ENCODE measurements at places on chromosomes 6 and 20.

DNA sequence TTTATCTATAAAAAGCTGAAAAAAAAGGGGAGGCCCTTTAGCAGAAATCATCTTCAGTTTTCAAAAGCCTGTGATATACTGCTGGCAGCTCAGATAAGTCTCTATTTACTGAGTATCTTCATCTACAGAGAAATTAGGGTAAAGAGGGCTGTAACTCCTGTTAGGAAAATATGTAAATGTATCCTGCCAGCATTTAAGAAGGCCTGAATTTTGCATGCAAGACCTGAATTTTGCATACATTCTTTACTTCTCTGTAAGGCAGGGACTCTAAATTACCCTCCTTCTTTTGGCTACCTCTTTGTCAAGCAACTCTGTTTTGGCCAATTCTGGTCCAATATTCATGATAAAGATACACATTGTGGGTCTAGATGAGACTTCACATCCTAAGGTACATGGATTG, 150.6 kb upstream of the SPACA1 start:
- no peak for DNase-seq

DNA sequence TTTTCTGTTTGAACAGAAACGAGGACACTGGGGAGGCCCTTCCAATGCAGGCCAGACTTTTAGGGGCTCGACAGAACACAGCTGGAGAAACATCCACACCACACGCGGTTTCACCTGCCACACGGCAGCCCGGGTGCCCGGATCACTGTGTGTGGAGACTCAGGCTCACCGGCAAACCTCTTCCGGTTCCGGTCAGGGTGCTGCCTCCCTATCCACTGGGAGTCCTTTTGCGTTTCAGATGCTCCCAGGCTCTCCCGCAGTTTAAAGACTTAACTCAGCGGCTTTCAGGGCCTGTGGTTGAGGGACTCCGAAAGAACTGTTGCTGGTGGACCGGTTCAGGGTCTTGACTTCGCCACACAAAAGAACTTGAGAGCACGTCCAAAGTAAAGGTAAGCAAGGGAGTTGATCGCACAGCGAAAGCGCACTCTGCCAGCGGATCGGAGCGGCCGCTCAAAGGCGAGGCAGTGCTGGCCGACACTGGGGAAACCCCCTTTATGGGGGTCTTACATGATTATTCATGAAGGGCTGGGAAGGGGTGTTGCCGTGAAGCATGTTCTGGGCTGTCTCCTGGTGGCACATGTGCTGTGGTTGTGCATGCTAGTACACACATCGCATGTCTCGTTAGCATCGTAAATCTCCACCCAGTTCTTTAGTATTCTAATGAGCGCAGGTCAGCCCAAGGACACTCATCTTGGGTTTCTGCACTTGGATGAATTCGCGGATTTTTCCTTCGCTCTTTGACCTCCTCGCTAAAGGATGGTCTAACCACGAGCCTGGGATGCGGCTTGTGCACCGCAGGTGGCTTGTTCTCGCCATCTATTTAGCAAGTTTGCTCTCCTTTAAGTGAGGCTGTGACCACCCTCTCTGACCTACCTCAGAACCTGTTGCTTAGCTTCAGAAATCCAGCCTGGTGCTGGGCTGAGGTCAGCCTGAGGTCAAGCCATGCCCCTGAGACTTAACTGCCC, 180.3 kb downstream of the CDH26 start:
- peak; percentile 7 for DNase-seq

GRCh38 chr6:42301986-42302385, 84.3 kb upstream of the MRPS10 start:
- DNase-seq = no peak

DNA sequence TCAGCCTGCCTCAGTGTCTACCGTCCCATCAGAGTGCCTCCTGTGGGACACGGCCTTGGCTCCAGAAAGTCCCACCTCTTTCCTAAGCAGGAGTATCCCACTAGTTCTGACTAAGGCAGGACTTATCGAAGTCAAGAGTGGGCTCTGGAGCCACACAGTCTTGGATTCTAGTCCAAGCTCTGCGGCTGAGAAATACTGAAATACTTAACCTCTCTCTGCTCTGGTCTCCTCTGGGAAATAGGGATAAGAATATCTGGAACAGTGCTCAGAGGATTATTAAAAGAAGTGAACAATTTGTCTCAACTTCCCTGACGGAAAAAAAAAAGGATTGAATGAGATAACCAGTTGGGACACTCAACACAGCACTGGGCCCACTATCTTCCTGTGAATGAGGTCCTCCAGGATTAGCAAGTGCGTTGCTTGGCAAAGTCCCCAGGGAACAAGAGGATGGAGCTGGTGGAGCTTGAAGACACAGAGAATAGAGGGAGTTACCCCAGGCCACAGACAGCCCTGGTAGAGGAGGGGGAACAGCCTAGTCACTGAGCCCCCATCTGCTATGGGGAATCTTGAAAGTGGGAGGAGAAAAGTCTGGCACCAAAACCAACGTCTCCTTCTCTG, 34.6 kb upstream of the FOXP4 start:
- no peak for DNase-seq

DNA sequence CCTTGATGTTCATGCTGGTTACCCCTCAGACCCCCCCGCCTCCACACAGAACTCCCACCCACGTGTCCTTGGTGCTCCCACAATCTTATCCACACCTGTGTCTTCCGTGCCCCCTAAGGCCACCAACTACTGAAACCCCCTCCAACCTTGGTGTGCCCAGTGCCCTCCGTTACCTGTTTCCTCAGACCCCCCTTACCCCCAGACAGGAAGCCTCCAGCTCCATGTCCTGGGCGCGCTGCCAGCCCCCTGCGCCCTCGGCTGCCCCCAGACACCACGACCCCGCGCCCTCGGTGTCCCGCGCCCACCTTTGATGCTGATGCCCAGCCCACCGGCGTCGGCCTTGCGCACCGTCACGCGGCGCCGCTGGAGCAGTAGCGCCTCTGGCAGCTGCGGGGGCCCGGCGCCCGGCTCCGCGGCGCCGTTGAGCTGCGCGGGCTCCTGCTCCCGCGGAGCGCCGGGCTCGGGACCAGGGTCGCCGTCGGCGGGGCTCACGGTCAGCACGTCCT, 504 bp downstream of the SNTA1 start:
- no peak for DNase-seq

GRCh38 chr20:14644306-14645097, 307.1 kb upstream of the FLRT3 start:
- DNase-seq = no peak

GRCh38 chr6:55729665-55730064, 145.7 kb downstream of the BMP5 start:
- DNase-seq = no peak

- no peak for DNase-seq
These were observed 155.8 kb downstream of the WDR27 start for GRCh38 chr6:169545982-169546381.

DNA sequence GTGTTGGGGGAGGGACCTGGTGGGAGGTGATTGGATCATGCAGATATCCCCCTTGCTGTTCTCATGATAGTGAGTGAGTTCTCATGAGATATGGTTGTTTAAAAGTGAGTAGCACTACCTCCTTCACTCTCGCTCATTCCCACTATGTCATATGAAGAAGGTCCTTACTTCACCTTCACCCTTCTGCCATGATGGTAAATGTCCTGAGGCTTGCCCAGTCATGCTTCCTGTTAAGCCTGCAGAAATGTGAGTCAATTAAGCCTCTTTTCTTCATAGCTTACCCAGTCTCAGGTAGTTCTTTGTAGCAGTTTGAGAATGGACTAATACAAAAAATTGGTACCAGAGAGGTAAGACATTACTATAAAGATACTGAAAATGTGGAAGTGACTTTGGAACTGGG, 425.9 kb downstream of the HTR1B start:
- DNase-seq = no peak

DNA sequence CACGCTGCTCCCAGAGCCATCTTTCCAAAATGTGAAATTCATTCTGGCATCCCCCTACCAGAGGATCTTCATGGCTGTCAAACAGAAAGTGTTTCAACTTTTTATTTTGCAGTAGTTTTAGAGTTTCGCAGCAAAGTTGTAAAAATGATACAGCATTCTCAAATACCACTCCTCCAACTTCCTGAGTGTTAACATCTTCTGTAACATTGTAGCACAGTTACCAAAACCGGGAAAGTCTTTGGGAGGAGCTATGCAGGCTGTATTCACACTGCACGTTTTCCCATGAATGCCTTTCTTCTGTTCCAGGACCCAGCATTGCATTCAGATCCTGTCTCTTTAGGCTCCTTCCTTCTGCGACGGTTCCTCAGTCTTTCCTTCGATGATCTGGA, 30.1 kb downstream of the CDYL start:
- DNase-seq = no peak

- no peak for DNase-seq
These were observed 449.4 kb upstream of the CDH4 start for GRCh38 chr20:60802676-60803075.

Data from globus pallidus (tissue), 1 donor.